ENCODE measurements at places on chromosomes 12 and 14. TPM values are rescaled to one million over a fixed set of nuclear protein-coding genes. Genes with fewer than 3 reads are reported as not detected.

The EIF2B2 gene
- 63.5 TPM for polyA plus RNA-seq

The RAB15 gene
- polyA plus RNA-seq: 23.9 TPM

The GPR132 gene
- polyA plus RNA-seq: 0.50 TPM

- DNase-seq: no peak
Observed at GRCh38 chr12:29738365-29738764, 45.4 kb downstream of the TMTC1 start.

DNA sequence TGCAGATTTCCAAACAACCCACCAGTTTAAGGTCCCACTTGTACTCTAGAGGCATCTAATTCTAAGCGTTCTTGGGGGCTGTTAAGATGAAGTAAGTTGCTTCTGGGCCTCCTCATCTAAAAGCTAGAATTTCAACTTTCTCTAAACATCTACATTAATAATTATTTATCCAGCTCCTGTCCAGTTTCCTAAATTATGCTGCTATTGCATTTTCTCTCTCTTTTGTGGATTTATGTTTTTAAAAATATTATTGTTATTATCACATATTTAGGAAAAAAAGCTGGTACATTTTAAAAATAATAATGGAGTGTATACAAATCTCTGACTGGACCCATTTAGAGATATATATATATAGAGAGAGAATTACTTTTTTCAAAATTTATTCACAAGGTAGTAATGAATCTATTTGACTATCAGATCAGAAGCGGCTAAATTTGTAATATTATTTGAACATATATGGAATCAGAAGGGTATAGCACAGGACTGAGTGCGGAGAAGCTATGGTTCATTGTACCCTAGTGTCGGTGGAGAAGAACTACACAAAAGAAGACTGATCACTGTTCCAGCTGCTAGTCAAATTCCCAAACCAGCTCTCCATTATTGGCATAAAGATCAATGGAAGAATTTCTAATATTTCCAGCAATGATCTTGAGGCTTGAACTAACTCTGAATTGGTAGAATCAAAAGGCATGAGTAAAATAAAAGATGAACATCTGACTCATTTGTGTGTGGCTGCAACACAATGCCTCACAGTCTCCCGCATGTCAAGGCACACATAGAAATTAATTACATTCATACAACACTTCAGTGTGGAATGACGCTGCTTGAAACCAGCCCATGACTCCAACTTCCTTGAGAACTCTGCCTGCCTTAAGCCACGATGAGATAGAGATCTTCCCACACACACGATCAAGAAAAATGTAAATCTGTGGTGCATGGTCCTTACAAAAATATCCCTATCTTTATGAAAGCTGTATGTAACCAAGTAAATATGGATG lies 433.4 kb upstream of the OR4E1 start:
- DNase-seq: no peak

- DNase-seq: no peak
Observed at GRCh38 chr14:103014466-103015228, 42.7 kb downstream of the CDC42BPB start.

GRCh38 chr14:104555430-104556255 lies 23.9 kb upstream of the C14orf180 start:
- DNase-seq: no peak

GRCh38 chr14:40841886-40842285 lies 764.8 kb upstream of the LRFN5 start:
- DNase-seq: no peak

DNA sequence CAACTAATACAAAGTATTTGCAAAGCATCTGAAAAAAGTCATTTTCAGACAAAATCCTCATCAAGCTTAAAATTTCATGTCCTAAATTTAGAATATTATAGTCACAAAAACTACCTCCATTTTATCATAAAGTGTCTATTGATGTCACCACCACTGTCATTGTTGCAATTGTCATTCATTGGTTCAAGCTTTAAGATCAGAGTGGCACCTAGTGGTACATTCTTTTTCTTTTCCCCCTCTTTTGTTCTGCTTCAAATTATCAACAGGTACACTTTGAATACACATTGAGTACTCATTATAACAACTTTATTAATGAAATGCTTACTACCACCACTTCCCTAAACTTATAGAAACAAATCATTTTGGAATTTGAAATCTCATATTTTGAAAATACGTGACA lies 379.8 kb downstream of the SEC23A start:
- no peak for DNase-seq
